NCI-H748 treated with DMSO at 0.1 percent for 48 hours (cell line): ENCODE measurements at places on chromosomes 13 and 19.
A peak's percentile ranks its signal among the peaks of the same experiment; 100 is the strongest.

DNA sequence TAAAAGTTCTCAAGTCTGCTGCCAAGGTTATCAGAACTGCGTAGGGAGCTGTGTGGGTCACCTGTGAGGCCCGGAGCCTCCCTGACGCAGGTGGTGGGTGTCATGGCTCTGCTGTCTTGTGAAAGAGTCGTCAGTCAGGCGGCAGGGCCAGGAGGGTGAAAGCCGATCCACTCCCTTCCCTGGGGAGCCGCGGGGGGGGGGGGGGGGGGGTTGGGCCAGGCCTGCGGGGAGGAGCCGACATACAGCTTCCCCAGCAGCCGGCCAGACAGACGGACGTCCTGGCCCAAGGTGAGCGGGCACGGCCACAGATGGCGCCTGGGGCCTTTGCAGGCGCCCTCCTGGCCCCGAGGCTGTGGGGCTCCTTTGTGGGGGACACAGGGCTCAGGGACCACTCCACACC is 12.4 kb downstream of the SBNO2 start:
- DNase-seq, result no peak

GRCh38 chr19:1082165-1082927 is 12.8 kb downstream of the POLR2E start:
- DNase-seq, result peak; percentile 90

DNA sequence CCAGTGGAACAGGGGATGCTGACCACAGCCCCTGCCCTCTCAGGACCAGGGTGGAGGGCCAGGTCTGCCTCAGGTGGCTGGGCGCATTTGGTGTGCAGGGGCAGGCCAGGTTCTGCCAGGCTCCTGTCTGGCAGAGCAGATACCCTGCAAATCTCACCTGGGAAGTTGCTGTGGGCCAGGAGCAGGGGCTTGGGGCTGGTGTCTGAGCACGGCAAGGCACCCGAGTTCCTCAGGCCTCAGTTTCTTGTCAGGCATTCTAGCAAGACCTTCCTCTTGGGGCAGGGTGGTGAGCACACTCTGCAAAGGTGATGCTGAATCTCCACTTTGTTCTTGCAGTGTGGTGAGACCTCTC is 1.1 kb downstream of the CRTC1 start:
- DNase-seq, result no peak

GRCh38 chr19:29495091-29495490 is 30.7 kb upstream of the VSTM2B start:
- DNase-seq, result no peak

DNA sequence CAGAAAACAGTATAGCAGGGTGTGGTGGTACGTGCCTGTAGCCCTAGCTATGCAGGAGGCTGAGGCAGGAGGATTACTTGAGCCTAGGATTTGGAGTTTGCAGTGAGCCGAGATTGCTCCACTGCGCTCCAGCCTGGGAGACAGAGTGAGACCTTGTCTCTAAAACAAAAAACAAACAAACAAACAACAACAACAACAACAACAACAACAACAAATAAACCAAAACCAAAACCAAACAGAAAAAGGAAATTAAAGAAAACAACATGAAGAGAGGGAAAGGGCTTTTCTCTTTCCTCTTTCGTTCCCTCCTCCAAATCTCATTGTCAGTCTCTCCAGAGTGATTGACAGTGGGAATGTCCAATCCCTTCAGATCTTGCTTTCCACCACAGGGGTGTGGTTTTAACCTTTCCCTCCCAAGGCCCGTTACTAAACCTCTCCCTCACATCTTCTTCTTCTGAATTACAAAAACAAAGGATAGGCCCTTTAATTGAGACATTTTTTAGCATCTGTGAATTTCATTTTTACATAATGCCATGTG is 341.2 kb downstream of the HS6ST3 start:
- no peak for DNase-seq

DNA sequence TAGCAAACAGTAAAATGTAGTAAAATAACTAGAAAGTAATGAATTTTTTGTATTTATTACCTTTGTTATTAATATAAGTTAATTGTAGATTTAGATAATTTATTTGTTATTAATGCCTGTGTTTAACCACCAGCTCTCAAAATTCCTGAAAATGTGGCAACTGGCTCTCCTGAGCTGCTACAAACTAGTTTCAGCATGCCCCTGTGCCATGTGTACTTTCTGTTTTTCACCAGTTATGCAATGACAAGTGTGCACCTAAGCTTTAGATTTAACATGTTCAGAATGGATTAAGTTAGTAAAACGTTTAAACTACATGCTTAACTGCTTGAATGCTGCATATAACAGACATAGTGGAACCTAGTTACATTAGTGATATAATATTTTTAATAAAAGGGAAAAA is 88.1 kb downstream of the POSTN start:
- DNase-seq, result no peak

DNA sequence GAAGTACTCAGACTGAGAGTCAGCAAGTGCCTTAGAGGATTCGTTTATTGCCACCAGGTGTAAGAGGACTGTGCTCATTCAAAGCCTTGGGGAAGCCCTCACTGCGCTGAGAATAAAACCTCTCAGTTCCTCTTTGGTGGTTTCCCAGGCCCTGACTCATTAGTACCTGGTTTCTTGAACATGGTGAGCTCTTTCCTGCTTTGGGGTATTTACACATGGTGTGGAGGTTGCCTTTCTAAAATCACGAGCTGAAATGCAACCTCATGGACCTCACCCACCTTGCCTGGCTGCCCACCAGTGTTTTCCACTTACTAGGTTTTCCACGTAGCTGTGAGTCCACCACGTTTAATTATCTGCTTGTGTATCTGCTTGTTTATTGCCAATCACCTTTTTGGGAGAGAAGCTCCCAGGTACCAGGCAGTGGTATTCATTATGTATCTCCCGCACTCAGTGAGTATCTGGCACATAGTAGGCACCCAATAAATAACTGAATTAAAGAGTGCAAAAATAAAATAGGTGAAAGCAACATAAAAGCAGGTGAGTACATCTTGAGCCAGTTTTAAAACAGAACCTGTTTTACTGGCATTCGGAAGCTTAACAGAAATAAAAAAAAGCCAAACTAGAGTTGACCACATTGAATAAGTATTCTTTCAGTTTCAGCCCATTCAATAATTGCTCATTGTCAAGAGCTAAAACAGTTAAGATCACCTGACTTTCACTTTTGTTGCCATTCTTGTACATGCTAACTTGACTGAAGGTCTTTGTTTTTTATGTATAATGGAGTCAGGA is 533.0 kb downstream of the MYO16 start:
- DNase-seq, result no peak

GRCh38 chr19:19101540-19101939 is 36.7 kb downstream of the TMEM161A start:
- DNase-seq, result no peak

DNA sequence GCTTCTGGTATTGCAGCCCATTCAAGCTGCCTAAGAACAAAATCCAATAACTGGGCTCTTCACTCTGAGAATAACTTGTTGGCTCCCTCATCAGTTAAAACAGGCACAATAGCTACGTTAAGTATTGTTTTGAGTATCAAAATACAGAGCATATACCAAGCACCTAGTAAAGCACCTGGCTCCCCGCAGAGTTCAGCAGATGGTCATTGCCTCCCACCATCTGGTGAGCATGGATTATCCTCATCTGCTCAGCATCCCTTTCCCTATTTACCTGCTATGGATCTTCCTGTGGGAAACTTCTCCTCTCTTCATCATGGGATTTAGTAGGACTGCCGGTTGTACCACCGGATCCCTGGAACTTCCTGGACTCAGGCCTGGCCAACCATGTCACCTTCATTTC is 199.2 kb upstream of the MAB21L1 start:
- no peak for DNase-seq

GRCh38 chr13:32320528-32320927 is 5.2 kb downstream of the BRCA2 start:
- peak; percentile 95 for DNase-seq

DNA sequence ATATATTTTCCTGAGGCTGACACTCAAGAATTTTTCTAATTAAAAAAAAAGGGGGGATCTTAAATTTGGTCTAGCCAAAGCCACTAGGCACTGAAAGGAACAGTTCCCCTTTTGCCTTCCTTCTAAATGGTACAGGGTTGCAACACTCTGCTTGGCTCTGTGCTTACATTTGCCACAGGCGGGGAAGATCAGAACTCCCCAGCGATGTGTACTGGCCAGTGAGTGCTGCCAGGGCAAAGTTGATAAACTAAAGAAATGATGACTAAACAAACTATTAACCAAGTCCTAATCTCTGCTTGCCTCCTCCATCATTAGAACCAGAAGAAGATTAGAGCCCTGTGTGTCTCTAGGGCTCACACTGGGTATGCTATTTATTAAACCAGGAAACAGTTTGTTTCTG is 75.3 kb upstream of the SCEL start:
- no peak for DNase-seq

- DNase-seq, result no peak
Measured at GRCh38 chr13:24452044-24452443, 60.5 kb downstream of the PARP4 start.

- no peak for DNase-seq
Measured at GRCh38 chr19:19506592-19506991, 8.8 kb downstream of the TSSK6 start.

- DNase-seq, result peak; percentile 12
Measured at GRCh38 chr19:12833738-12834565, 427 bp downstream of the RTBDN start.
